ENCODE measurements at places on chromosomes 5 and 9. TPM values are rescaled to one million over a fixed set of nuclear protein-coding genes. Genes with fewer than 3 reads are reported as not detected.
A peak's percentile ranks its signal among the peaks of the same experiment; 100 is the strongest.

GRCh38 chr9:134966270-134966669 lies 48.6 kb upstream of the FCN1 start:
- DNase-seq: no peak

- DNase-seq: no peak
These were observed 895.5 kb upstream of the DMAC1 start for GRCh38 chr9:8694983-8695588.

DNA sequence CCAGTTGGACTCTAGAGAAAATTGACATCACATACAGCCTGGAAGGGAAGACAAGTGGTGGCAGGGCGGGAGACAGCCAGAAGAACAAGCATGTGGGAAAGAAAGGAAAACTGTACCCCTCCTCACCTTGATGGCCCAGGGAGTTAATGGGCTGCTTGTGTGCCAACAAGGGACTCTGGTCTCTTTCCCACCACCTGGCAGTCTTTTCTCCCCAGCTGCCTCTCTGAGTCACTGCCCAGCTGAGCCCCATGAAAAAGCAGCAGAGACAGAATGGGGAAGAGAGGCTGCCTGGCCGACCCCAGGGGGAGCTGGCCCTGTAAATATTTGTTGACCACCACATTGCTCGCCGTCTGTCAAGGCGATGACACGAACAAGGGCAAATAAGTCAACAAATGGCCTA lies 359.4 kb downstream of the ENC1 start:
- peak; percentile 68 for DNase-seq

Gene IL5
- total RNA-seq: not detected

Gene ORM2
- not detected for total RNA-seq

DNA sequence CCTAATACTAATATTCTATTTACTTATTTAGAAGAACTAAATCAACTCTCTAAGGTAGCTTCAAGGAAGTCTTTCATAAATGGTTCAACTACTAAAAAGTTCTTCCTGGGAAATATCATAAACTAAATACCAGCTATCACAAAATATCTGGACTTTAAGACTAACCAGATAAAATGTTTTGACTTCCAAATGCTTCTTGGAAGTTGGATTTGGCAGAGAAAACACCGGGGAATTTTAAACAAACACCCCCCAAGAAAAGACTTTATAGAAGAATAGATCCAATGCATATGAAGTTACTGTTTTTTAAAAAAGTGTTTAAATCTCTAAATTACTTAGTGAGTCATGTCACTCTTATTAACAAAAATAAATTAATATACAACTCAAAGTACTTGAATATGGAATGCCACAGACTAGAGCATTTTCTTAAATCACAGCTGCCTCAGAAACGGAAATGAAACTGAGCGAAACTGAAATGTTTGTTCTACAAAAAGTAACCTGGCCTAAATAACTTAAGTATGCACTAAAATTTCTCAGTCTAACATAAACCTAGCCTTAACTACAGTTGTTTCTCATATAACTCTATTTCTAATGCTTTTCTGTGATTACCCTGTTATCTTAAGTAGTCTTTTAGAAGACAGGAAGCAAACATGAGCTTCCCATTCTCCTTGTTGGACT lies 6.8 kb downstream of the ABCA1 start:
- DNase-seq: no peak

Gene RPS14
- 2,061 TPM for total RNA-seq

DNA sequence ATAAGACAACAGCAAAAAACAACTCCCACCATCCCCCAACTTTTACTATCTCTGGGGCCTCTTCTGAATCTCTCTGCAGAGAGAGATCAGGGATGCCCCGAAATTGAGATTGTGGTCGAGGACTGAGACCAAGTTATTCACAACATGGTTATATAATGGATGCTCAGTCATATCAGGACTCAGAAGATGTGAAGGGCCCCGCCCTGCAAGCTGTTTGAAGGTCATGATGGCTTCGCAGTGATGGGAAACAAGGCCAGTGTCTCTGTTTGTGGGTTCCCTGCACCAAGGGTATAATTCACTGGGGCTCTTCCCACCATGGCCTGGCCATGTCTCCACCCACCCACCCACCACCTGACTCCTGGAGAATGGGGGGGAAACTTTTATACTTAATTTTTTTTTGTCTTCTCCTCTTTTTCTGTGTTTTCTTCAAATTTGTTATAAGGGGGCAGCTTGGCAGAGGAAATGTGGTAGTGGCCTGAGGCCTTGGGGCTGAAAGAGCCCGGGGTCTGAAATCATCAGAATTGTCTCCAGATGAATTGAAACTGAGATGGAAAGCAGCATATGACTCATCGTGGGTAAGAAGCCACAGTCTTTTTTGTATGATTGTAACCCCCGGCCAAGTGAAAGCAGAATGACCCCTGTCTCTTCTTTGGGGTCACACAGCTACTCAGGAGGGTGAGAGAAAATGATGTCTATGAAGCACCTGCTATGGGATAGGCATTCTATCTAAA lies 15.0 kb upstream of the TEX48 start:
- DNase-seq: peak; percentile 60

Gene LCN9
- total RNA-seq: not detected

DNA sequence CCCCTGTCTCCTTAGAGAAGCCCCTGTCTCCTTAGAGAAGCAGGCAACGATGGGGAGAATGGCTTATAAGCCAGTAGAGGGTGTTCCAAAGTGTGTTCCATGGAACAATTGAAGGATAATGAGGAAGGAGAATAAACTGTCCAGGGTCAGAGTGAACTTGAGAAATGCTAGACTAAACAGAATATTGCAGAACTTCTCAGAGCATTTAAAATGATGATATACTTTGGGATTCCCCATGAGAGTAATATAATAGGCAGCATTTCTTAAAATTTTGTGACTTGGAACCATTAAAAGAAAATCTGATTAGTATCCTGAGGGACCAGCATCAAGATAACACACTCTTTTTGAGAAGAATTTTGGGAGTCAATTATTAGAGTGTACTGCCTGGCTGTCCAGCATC lies 116.8 kb downstream of the PBX3 start:
- no peak for DNase-seq

- no peak for DNase-seq
These were observed 262.9 kb downstream of the EPB41L4A start for GRCh38 chr5:112156211-112156610.

- DNase-seq: peak; percentile 68
These were observed at the start of gene NEURL1B for GRCh38 chr5:172640822-172641358. TSS of gene NEURL1B (plus strand) at chr5:172641263. CDS start at chr5:172641407, 144 bp downstream.

DNA sequence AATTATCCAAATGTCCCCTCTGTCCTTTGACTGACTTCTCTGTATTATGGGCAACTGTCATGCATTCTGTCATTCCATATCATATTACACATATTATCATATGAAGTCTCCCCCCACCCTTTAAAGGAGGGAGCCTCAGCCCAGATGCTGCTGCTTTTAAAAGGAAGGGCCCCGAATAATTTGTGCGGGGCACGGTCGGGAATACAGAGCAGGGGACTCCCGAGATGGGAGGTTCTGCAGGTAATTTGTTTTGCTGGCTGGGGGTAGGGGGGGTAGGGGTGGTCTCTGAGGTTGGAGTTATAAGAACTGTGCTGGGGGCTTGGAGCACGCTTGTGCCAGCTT lies 10.1 kb upstream of the LHX2 start:
- no peak for DNase-seq

GRCh38 chr9:69062195-69062594 lies 26.6 kb downstream of the FXN start:
- DNase-seq: no peak
